ENCODE measurements at places on chromosomes 3 and 15.

GRCh38 chr3:15055019-15055557 is 10.0 kb downstream of the MRPS25 start:
- DNase-seq, result no peak

GRCh38 chr15:66172324-66172980 is 81.1 kb downstream of the MEGF11 start:
- DNase-seq, result no peak

GRCh38 chr3:23810343-23811184 is 4.8 kb downstream of the UBE2E1 start:
- DNase-seq, result peak; percentile 33

DNA sequence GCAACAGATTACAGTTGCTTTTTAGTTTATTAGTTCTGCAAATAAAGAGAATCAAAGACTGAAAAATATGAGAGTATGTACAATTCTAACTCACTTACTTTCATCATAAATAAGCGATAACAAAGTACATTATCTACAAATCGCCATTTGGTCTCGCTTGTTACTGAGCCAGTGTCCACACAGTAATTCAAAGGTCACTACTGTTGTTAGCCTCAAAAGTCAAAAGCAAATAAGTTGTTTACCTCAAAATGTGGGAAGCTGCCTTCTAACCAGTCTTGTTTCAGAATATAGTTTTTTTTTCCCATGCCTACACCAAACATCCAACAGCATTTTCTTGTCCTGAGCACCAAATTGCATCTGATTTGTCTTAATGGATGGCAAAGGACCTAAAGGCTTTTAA is 127.4 kb upstream of the FAM3D start:
- no peak for DNase-seq

DNA sequence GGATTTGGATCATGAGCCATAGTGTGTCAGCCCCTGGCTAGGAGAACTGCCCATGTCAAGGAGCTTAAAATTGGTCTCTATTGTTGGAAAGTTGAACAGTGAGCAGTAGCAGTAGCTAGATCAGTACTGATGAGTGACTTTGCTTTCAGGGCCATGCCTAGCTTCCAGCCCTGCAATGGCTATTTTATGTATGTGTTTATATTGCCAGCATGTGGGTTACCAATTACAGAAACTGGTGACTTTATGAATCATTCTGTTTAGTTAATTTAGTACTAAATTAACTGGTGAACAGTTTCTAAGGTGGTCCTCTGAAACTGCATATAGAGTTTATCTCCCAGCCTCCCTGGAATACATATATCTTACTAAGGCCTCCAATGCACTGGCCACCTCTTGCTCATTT is 908.1 kb upstream of the ALCAM start:
- no peak for DNase-seq

DNA sequence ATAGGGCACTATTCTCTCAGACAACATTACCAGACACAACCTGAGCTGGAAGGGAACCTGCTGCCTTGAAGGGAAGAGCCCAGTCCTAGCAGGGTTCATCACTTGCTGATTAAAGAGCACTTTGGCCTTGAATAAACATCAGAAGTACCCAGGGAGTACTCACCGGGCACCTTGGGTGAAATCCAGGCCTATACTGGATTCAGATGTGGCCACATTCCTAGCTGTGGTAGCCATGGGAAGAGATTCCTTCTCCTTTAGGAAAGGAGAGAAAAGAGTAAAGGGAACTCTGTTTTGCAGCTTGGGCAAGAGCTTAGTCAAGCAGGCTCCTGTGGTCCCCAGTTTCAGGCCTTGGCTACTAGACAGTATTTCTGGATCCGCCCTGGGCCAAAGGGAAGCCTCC is 195.0 kb downstream of the SPATA16 start:
- no peak for DNase-seq

Data from right renal pelvis (tissue), 4 donors.